A172 (cell line): ENCODE measurements at places on chromosomes 7 and 10. TPM values are rescaled to one million over a fixed set of nuclear protein-coding genes. Genes with fewer than 3 reads are reported as not detected.

The CDHR1 gene
- total RNA-seq, result not detected in 2 replicates

The CDK14 gene
- 19.6 and 22.3 TPM in 2 replicates for total RNA-seq

The OR9A2 gene
- total RNA-seq, result not detected in 2 replicates

The SAMD9L gene
- 28.4 and 37.7 TPM in 2 replicates for total RNA-seq

The UTF1 gene
- not detected in 2 replicates for total RNA-seq

DNA sequence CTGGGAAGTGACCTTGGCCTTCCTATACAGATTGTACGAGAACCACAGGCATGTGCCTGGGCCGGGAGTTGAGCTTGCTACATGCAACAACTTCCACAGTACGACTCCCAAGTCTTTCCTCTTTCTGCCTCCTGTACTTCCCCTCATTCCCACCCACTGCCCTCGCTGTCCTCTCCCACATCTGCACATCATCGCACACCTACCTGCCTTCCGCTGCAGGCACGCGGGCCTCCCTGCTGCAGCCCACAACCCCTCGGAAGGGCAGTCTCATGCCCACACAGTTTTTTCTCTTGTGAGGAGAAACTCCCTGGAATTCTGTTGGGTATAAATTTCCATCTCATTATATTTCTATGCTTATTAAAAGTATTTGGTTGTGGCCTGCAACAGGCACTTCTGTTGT, 117.2 kb downstream of the ACTR3B start:
- DNase-seq, result no peak

DNA sequence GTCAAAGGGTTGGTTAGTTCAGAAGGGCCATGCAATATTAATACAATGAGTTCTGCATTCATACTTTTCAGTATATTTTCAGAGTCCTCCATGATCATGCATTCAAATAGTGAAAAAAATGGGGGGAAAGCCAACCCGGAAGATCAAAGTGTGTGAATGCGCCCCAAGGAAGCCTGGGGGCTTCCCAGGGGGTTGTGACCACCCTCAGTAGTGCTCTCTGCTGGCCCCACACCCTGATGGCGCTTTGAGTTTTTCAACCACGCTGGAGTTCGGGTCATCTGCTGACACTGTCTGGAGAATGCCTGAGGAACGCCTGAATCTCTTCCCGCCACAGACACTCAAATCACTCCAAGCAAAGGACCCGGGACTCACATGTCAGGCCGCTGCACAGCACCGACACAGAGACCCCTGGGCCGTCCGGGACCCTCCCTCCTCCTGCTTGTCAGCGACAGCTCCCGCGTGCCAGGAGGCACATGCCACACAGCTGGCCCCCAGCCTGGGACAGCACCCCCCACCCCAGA, 1.0 kb downstream of the TNS3 start:
- no peak for DNase-seq

DNA sequence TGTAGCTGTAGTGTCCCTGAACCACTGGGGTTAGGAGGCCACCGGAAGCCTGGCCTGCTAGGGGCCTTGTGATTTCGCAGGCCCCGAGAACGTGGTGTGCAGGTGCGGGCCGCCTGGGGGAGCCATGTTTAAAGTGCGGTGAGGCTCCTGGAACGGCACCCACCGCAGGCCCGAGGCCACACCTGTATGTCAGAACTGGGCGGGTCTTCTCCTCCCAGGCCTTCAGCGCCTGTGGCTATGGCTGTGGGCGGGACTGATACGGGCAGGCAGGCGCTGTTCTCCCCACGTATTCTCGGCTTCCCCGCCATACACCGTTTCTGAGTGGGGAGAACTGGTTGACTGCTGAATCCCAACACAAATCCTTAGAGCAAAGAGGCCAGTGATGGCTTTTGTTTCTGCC, 74.8 kb downstream of the DNAJB6 start:
- DNase-seq, result no peak

DNA sequence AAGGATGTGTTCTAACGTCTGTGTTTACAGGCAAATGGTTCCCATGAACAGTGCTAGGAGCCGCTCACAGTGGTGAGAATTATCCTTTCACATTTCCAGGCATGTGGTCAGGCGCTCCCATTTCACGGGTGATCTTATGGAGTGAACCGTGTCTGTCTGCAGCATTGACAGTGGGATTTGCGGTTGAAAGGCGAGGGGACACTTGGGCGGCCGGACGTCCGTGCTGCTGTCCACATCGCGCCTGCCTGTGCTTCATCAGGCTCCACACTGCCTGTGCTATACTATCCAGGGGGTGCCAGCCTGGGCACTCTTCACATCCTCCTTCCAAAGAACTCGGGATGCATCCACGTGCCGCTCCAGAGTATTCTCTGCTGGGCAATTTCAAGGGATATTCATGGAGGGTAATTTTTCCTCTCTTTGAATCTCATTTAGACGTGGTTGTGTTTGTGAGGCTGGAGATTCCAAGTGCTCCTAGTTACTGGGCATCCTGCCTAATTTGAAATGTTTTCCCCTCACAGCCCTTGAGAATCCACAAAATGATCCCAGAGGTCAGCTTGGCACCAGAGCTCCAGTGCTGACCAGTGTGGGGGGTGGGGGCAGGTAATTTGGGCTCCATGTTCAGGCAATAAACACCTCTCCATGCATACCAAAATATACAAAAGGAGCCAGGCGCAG, 61.9 kb upstream of the EBF3 start:
- no peak for DNase-seq
